ENCODE measurements at places on chromosomes 5 and 9.
A peak's percentile ranks its signal among the peaks of the same experiment; 100 is the strongest.

- no peaks in the 10 kb centered on the region for H3K36me3 ChIP-seq
- no peaks in the 10 kb centered on the region for H3K27me3 ChIP-seq
- H3K4me1 ChIP-seq: no peaks in the 10 kb centered on the region
Observed at GRCh38 chr9:21689854-21690253, 112.6 kb upstream of the MTAP start.

DNA sequence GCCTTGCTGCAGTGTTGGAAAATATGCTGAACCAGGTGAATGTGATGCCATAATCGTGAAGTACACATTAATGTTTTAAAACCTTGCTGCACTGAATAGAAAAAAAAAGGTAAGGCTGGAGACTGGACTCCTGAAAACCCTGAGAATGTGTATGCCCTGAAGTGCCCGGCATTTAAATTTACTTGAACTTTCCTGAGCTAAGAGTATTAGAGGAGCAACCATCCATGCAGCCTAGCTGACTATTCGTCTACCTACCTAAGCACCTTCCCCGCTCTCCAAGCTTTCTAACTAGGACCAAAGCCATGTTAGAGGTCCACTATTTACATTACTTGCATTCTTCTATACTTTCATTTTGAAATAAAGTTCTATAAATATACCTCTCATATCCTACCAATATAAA is 1.4 kb downstream of the GABRG2 start:
- no peaks in the 10 kb centered on the region for H3K4me1 ChIP-seq
- no peak for DNase-seq

DNA sequence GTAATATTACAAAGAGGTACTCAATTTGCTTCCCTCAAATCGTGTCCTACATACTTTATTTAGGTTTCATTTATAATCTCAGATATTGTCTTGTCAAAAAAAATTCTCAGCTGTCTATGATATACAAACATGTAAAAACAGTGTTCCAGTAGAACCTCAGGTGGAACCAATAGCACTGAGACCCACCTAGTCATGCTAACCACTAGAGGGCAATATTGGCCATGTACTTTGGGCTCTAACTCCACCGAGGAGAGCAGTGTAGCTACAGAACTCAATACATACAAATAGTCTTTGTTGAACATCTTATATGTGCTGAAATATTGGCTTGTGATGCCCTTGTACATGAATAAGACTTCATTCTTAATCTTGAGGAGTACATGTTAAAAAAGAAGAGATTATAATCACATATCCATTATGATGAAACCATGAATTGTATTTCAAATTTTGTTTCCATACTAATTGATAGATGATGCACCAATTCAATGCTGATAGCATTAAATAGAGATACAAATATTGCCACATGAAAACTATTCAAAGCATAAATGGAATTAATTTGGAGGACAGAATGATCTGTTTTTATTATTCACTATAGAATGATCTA is 71.2 kb upstream of the CNTLN start:
- DNase-seq: peak; percentile 81
- H3K36me3 ChIP-seq: no peaks in the 10 kb centered on the region
- H3K4me3 ChIP-seq: no peak overlapping the region
- H3K27me3 ChIP-seq: no peaks in the 10 kb centered on the region
- H3K27ac ChIP-seq: no peak overlapping the region

DNA sequence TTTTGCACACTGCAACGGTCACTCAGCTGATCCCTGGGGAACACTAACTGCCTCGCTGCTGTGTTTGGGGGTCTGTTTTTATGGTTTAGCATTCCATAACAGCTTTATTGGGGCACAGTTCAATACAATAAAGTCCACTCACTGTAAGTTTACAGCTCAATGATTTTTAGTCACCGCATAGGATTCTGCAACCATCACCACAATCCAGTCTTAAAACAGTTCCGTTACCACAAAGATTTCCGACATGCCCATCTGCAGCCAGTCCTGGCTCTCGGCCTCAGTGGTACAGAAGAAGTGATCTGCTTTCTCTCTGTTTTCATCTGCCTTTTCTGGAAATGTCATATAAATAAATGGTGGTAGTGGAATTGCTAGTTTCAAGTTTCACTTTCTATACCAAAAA is 23.6 kb downstream of the OR2V2 start:
- DNase-seq: no peak
- H3K4me3 ChIP-seq: no peak overlapping the region
- H3K36me3 ChIP-seq: no peaks in the 10 kb centered on the region
- H3K27ac ChIP-seq: no peak overlapping the region
- H3K4me1 ChIP-seq: peaks cover 10% of the 10 kb centered on the region

DNA sequence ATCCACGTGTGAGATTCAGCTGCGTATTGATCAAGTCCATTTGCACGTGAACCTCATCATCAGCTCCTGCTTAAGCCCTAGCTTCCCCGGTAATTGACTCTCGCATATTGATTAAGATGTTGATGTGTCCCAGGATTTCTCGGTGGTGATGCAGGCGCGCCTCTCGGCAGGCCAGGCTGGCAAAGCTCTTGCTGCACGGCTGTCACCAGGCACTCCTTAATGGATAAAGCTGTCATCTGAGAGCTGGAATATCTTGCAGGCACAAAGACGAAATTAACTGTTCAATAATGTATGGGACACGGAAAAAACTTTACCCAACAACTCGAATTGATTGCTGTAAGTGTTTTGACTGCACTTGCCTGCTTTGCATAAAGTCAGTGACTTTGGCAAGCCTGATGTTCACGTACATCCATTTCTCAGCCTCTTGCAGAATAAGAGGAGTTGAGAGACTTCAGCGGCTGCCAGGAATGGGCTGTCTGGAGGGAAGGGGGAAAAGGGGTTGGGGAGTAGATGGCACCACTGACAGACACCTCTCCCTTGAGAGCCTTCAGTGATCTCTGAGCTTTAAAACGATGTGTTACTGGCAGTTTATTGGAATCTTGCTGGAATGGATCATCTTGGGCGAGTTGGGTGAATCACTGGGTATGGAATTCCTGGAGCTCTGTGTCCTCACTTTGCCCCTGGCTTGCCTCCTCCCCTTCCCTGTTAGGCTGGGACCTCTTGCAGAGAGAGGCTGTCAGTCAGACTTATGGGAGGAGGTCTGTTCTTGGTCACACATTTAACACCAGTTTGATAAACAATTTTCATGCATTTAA is 650.3 kb downstream of the CCDC171 start:
- no peak overlapping the region for H3K4me3 ChIP-seq
- no peaks in the 10 kb centered on the region for H3K36me3 ChIP-seq
- H3K4me1 ChIP-seq: peaks cover 7% of the 10 kb centered on the region
- DNase-seq: peak; percentile 68
- H3K27me3 ChIP-seq: no peaks in the 10 kb centered on the region

- DNase-seq: no peak
- H3K27me3 ChIP-seq: no peaks in the 10 kb centered on the region
- no peaks in the 10 kb centered on the region for H3K4me1 ChIP-seq
- no peak overlapping the region for H3K4me3 ChIP-seq
- no peak overlapping the region for H3K27ac ChIP-seq
Observed at GRCh38 chr9:117233016-117233415, 181.8 kb downstream of the ASTN2 start.

DNA sequence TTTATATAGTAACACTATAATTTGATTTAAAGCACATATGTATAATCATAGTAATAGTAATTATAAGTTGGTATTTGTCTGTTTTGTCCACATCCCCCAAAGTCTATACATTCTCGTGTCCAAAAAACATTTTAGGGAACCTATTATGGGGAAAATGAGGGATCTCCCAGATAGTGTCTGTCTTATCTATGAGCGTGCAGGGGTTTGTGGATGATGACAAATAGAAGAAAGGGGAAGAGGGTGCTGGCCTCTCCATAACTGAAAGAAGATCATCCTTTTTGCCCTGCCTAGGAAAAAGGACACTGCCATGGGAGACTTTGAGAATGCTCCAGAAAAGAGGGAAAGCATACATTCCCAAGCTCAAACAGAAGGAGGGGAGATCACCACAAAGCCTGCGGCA is 45.3 kb downstream of the C5orf22 start:
- H3K4me3 ChIP-seq: no peak overlapping the region
- no peaks in the 10 kb centered on the region for H3K36me3 ChIP-seq
- no peaks in the 10 kb centered on the region for H3K4me1 ChIP-seq

GRCh38 chr5:54902791-54903473 is 82.5 kb downstream of the ESM1 start:
- H3K27ac ChIP-seq: no peak overlapping the region
- H3K27me3 ChIP-seq: no peaks in the 10 kb centered on the region
- H3K4me3 ChIP-seq: no peak overlapping the region
- H3K36me3 ChIP-seq: no peaks in the 10 kb centered on the region
- H3K4me1 ChIP-seq: no peaks in the 10 kb centered on the region

- no peak for DNase-seq
- H3K36me3 ChIP-seq: no peaks in the 10 kb centered on the region
- no peak overlapping the region for H3K4me3 ChIP-seq
- no peaks in the 10 kb centered on the region for H3K4me1 ChIP-seq
- no peaks in the 10 kb centered on the region for H3K27me3 ChIP-seq
Observed at GRCh38 chr5:2353211-2353610, 398.3 kb downstream of the IRX2 start.

- no peaks in the 10 kb centered on the region for H3K4me1 ChIP-seq
- H3K36me3 ChIP-seq: no peaks in the 10 kb centered on the region
- no peak overlapping the region for H3K4me3 ChIP-seq
- no peak overlapping the region for H3K27ac ChIP-seq
Observed at GRCh38 chr5:152277936-152278335, 127.1 kb downstream of the NMUR2 start.

GRCh38 chr5:36105819-36106218 is 39.1 kb upstream of the UGT3A2 start:
- DNase-seq: no peak
- no peak overlapping the region for H3K27ac ChIP-seq
- H3K4me1 ChIP-seq: no peaks in the 10 kb centered on the region
- H3K36me3 ChIP-seq: no peaks in the 10 kb centered on the region

GRCh38 chr5:108264533-108264932 is 117.4 kb downstream of the FBXL17 start:
- H3K36me3 ChIP-seq: no peaks in the 10 kb centered on the region
- H3K4me1 ChIP-seq: no peaks in the 10 kb centered on the region
- H3K27me3 ChIP-seq: no peaks in the 10 kb centered on the region
- DNase-seq: no peak
- no peak overlapping the region for H3K27ac ChIP-seq
- H3K4me3 ChIP-seq: no peak overlapping the region

- DNase-seq: no peak
- H3K4me3 ChIP-seq: no peak overlapping the region
- H3K27ac ChIP-seq: no peak overlapping the region
- H3K36me3 ChIP-seq: no peaks in the 10 kb centered on the region
- H3K4me1 ChIP-seq: peaks cover 2% of the 10 kb centered on the region
Observed at GRCh38 chr5:35146406-35146805, 83.9 kb downstream of the PRLR start.

DNA sequence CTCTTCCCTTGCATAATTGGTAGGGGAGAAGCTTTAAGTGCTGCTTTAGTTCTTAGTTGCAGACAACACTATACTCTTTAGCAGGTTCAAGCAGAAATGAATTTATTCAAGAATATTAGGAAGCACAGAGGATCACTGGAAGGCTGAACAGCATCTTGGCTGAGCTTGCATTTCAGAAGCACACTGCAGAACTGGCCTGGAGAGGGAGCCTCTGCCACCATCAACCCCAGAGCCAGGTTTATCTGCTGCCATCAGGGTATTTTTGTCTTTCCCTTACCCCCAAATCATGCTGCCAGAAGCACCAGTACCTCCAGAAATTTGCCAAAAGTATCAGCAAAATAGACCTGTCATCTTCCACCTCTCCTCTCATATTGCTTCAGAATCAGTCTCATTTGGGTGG is 440.7 kb downstream of the DMAC1 start:
- H3K27me3 ChIP-seq: no peaks in the 10 kb centered on the region
- H3K4me3 ChIP-seq: no peak overlapping the region
- H3K27ac ChIP-seq: no peak overlapping the region
- H3K4me1 ChIP-seq: no peaks in the 10 kb centered on the region
- DNase-seq: no peak

GRCh38 chr9:114200721-114201300 is 45.5 kb downstream of the COL27A1 start:
- peaks cover 13% of the 10 kb centered on the region for H3K4me1 ChIP-seq
- H3K36me3 ChIP-seq: peaks cover 54% of the 10 kb centered on the region
- H3K27ac ChIP-seq: no peak overlapping the region
- H3K27me3 ChIP-seq: no peaks in the 10 kb centered on the region
- no peak overlapping the region for H3K4me3 ChIP-seq

- no peak overlapping the region for H3K4me3 ChIP-seq
- peaks cover 2% of the 10 kb centered on the region for H3K27me3 ChIP-seq
- H3K27ac ChIP-seq: no peak overlapping the region
- DNase-seq: no peak
- H3K4me1 ChIP-seq: peaks cover 12% of the 10 kb centered on the region
- no peaks in the 10 kb centered on the region for H3K36me3 ChIP-seq
Observed at GRCh38 chr5:149578896-149579295, 2.4 kb upstream of the ARHGEF37 start.

DNA sequence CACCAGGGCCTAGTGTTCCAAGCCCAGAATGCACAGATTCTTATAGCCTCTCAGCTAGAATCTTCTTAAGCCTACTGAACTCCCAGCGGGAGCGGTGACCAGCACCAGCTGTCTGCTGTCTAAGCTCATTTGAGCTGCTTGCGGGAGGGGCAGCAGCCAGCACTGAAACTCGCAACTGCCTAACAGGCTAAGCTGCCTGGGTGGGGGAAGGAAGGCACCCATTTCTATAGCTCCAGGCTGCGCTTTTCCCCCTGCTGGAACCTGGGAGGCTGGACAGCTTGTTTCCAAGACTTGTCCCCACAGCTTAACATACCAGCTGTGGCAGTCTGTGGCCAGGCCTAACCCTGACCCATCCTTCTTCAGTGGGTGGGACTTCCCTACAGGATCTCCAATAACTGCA is 512.9 kb downstream of the EFNA5 start:
- H3K4me3 ChIP-seq: no peak overlapping the region
- no peaks in the 10 kb centered on the region for H3K27me3 ChIP-seq
- H3K36me3 ChIP-seq: no peaks in the 10 kb centered on the region
- no peak for DNase-seq

DNA sequence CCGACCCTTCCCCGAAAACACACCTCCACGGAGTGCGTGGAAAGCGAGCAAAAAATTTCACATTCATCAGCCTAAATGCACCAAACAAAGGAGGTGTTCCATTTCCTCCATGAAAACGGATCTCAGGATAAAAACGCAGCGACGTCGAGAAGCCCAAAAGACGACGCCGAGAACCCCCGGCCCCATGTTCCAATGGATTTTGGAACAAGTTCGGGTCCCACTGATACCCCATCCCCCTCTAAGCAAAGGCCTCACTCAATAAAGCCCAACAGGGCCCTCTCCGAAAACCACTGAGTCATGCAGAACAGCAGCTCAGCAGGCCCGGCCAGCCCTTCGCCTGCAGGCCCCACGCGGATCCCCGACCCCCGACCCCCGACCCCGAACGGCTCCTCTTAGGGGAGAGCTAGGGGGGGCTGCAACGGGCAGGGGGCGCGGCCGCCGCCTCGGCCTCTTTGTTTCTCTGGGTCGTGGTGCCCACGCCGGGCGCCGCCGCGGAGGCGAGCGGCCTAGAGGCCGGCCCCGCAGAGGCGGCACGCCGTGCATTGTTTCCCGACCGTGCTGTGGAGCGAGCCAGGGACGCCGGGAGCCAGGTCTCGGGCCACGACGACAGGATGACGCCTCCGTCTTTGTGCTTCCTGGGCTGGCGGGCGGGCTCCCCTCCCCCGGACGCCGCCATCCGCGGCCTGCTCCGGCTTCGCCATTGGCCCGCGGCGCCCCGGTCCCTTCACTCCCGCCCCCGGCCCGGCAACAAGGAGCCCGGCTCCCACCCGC is 915 bp downstream of the ZFAND5 start:
- H3K27ac ChIP-seq: peak overlapping the region; percentile 97
- DNase-seq: no peak
- H3K4me1 ChIP-seq: no peaks in the 10 kb centered on the region
- no peaks in the 10 kb centered on the region for H3K27me3 ChIP-seq
- H3K4me3 ChIP-seq: peak overlapping the region; percentile 94
